OCI-LY7 (cell line): ENCODE measurements at places on chromosomes 5 and 9. TPM values are rescaled to one million over a fixed set of nuclear protein-coding genes. Genes with fewer than 3 reads are reported as not detected.

DNA sequence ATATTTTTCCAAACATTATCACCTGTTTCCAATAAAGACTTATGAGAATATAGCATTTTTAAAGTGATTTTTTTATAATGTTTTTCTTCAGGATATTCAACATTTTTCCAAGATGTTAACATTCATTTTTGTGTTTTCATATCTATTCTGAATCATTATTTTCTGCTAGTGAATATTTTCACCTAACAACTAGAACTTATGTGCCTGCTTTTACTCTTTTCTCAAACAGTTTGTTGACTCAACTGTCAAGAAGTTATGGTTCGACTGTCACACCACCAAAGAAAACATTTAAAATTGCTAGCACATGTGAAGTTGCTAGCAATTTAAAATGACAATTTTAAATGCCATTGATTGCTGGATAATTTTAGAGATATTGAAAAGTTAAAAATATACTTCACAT, 343.3 kb upstream of the CDH9 start:
- DNase-seq: no peak

DNA sequence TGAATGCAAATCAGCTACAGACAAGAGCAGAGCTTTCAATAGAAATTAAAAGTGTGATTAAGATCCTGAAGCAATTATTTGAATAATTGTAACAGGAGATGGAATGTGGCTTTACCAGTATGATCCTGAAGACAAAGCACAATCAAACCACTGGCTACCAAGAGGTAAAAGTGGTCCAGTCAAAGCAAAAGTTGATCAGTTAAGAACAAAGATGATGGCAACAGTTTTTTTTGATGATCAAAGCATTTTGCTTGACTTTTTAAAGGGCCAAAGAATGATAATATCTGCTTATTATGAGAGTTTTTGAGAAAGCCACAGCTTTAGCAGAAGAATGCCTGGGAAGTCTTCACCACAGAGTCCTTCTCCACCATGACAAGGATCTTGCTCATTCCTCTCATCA, 409.2 kb downstream of the CSNK1G3 start:
- DNase-seq: no peak

The TEX10 gene
- 38.4 and 44.9 TPM in 2 replicates for total RNA-seq

GRCh38 chr5:86749841-86750240, 132.1 kb downstream of the COX7C start:
- DNase-seq: no peak

DNA sequence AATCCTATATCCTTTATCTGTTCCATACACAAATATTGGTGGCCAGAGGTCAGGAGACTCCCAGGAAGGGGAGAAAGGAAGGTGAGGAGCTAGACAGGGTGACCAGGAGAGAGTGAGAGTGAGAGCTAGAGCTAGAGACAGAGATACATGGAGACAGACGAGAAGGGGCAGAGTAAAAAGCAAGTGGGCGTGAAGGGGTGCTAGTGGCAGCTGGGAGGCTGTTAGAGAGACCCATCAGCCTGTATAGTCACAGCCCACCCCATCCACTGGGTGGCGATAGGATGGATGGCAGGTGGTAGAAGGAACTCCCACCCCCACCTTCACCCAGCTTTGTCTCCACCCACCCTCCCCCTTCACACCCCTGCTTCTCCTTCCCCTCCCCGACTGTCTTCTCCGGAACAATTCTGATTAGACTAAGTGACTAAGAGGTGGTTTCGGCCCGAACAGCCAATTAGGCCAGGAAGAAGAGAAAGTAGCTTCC, 32.8 kb downstream of the PCDH1 start:
- DNase-seq: peak; percentile 74

The SLC27A6 gene
- total RNA-seq: not detected in 2 replicates
